ENCODE measurements at places on chromosomes 12 and 14.

DNA sequence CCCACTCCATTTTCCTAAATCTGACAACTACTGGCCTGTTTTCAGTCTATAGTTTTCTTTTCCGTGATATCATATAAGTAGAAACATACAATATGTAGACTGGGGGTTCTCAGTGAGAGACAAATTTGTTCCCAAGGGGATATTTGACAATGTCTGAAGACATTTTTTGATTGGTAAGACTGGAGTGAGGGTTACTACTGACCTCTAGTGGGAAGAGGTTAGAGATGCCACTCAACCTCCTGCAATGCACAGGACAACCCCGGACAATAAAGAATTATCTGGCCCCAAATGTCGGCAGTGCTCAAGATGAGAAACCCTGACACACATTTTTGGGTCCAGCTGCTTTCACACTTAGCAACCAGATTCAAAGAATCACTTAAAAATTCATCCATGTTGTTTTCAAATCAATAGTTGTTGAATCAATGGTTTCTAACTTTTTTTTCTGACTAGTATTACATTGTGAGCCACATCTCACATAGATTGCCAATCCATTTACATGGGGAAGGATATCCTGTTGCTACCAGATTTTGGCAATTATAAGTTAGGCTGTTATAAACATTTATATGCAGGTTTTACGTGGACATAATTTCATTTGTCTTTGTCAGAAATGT is 307.1 kb downstream of the RPL10L start:
- DNase-seq: peak; percentile 2

- DNase-seq: peak; percentile 39
Observed at GRCh38 chr14:92494512-92494911, 19.1 kb upstream of the RIN3 start.

DNA sequence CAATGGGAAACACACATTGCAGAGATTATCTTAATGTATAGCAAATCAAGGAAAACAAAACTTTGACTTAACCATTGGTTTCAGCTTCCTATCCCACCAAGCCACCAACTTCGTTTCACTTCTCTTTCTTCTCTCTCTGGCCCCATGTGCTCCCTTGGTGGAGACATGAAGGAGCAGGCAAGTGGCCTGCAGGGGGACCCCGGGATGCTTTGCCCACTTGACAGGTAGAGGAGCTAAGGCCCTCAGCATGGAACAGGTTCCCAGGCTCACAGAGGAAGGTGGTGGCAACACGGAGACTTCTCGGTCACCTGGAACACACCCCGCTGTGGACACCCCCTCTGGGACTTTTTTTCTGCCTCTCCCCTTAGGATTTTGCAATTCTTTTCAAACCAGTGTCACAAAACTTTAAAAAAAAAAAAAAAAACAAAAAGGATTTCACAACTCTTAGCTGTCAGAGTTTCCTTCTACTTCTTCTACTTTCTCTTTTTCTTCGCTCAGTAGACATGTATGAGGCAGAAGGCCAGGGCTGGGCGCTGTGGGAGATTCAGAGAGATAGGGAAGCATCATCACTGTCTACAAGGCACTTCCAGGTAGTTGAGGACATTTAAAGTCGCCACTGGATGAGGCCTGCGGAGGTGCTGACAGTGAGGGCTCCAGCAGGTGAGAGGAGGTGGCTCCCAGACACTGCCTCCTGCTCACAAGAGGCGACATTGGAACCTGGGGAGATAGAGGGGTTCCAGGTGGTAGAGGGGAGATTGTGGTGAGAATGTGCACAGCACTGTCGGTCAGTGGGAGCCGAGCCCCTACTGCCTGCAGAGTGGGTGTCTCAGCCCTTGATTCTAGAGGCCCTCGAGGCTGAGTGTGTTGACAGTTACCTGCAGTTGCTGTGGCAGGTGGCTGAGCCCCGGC is 119.6 kb downstream of the GCH1 start:
- no peak for DNase-seq

GRCh38 chr14:44316647-44317440 is 190.2 kb downstream of the FSCB start:
- DNase-seq: no peak

DNA sequence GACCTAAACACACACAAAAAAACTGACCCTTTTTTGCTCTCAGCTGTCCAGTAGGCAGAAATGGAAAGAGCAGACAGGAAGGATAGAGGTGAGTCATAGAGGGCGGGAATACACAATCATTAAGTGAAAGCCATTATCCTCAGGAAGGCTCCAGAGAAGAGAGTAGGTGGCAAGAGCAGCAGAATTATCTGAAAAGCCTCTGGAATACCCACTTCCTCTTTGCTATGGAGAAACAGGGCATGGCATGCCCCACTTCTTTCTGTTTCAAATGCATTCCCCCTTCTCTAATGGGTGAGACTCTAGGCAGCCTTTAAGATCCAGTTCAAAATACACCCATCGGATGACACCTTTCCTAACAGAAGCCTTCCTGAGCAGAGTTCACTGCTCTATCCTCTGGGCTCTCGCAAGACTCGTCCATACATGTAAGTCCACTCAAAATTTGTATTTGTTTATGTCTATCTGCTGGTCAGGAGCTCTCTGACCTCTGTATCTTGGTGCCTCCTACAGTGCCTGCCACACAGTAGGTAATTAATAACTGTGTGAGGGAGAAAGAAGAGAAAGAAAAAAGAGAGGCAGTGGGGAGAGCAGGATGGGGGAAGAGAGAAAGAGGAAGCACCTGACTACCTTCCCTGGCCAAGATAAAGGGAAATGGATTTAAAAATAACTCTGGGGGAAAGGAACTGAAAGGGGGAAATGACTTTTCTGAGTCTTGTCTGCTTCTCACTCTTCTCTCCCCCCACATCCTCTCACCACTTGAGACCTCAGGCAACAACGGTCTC is 8.5 kb downstream of the KLHL33 start:
- peak; percentile 71 for DNase-seq

DNA sequence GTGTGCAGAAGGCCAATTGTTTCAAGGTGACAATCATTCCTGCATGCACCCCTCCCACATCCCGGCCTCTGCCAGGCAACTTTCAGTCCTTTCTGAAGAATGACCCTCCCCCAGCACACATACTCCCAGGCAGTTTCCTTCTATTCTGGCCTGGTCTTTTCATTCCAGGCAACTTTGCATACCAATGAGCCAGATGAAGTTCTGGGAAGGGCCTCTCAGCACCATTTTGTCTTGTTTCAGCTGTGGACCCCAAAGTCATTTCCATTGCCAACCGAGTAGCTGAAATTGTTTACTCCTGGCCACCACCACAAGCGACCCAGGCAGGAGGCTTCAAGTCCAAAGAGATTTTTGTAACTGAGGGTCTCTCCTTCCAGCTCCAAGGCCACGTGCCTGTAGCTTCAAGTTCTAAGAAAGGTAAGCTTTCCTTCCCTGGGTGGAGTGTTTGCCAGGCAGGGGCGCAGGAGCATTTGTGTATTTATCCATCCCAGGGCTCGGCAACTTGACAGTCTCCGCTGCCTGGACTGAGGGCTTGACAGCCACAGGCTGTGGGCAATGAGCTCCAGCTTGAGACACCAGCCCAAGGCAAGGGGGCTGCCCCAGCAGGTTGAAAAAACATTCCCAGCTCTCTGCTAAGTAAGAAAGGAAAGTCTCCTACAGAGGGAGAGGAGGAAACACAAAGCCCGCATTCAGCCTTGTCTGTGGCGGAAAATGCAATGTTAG is 16.4 kb downstream of the BCL2L14 start:
- DNase-seq: no peak

DNA sequence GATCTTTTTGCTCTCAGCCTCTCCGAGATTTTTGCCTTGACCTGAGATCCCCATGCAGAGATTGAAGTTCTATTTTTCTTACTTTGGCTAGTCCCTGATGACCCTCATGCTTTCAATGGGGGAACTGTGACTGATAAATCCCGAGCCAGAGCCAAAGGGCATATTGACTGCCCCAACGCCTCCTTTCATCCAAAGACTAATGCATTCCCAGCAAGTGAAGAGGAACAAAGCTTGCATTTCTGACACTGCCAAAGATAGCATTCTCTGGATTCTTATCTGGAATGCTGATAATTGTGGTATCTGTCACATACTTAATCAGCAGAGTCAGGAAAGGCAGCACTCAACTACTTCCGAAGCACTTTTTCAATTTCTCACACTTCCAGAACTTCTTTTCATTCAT is 152.3 kb upstream of the EGLN3 start:
- DNase-seq: no peak

- DNase-seq: no peak
Observed at GRCh38 chr14:21049271-21049673, 7.1 kb downstream of the RNASE7 start.

GRCh38 chr14:37591941-37592481 is 3.0 kb downstream of the FOXA1 start:
- DNase-seq: no peak

DNA sequence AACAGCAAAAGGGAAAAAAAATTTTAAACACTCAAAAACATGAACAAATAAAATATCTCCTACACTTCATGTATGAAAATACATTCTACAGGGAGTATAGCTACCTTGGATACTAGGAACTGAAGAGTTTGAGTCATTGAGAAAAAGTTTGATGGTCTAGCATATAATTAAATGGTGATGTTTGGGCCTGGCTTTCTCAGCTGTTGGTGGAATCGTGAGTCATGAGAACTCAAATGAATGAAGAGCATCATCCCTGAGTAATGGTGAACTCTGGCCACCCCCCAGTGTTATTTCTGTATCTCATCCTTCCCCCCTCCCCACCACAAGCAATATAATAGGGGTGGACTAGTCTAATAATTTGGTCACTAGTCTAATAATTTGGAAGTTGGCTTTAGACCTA is 6.7 kb upstream of the SLC6A15 start:
- no peak for DNase-seq

DNA sequence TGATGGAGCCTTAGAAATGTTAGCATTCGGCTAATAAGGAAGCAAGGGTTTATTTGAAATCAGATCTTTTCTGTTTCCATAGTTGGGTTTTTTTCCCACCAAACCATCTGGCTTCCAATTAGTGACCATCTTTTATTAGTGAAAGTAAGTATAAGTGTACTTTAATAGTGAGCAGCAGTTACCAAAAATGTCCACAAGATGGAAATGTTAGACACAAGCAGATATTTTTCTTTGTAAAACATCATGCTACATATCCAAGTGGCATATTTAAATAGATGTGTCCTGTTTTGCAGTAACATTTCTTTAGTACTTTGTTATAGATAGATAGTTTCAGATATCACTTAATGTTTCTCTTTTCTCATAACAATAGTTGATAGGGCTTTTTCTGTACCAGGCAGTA is 28.8 kb downstream of the YEATS4 start:
- DNase-seq: no peak

DNA sequence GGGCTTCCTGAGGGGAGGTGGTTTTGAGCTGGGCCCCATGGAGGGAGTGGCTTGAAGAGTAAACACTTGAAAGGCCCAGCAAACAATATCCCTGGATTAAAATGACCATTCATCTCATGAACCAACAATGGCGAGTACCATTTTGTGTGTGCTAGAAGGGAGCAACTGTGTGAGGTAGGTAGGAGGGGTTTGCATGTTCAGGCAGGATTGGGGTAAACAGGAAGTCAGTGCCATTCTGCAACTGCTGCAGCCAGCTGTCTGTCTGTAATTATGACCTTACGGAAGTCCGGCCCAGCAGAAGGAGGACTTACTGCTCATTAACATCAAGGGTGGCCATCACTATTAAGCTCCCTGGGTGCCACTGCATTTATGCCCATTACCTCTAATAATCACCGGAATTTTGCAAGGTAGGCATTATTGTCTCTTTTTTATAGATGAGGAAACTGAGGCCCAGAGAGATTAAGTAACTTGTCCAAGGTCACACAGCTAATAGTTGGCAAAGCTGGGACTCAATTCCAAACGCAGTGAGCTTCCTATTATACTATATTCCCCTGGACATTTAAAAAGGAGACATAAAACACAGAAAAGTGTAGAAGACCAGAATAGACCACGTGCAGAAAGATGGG is 16.6 kb upstream of the IFI27L2 start:
- DNase-seq: no peak

- peak; percentile 68 for DNase-seq
Observed at GRCh38 chr12:70049596-70050360, 193.5 kb upstream of the CNOT2 start.

- no peak for DNase-seq
Observed at GRCh38 chr12:49671031-49671765, 36.0 kb downstream of the FMNL3 start.

DNA sequence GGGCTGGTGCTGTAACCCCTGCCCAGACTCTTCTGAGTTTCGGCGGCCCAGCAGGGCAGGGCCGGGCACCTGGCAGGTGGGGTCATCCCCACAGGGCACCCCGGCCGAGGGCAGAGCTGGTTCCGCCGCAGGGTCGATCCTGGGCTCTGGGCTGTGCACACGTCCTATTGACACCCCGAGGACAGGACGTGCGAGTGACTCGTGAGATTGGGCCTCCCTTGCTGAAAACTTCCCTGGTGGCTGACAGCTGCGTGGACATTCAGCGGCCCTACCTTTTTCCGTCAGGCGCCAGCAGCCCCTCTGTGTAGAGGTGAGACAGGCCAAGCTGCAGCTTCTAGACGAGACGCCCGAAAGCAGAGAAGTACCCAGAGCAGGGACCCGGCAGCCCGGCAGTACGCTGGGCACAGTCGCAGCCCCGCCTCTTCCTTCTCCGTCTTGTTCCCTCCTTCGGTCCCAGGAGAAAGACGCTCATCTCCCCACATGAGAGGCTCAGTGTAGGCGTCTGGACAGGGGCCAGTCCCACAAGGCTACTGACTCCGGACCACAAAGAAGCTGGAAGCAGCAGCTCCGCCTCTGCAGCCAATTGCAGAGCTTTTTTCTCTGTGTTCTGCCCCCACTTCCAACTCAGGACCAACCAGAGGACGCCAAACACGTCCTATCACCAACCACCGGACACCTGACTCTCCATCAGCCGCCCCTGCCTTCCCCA is at the start of gene LRCOL1:
Gene LRCOL1, minus strand, starts transcription at position 532 of the 709 bp plus-strand sequence. CDS start 4,331 bp downstream, outside the sequence.
- no peak for DNase-seq

- no peak for DNase-seq
Observed at GRCh38 chr12:56337753-56338251, 882 bp upstream of the IL23A start.

- DNase-seq: no peak
Observed at GRCh38 chr12:52164624-52165023, 27.2 kb downstream of the KRT80 start.

DNA sequence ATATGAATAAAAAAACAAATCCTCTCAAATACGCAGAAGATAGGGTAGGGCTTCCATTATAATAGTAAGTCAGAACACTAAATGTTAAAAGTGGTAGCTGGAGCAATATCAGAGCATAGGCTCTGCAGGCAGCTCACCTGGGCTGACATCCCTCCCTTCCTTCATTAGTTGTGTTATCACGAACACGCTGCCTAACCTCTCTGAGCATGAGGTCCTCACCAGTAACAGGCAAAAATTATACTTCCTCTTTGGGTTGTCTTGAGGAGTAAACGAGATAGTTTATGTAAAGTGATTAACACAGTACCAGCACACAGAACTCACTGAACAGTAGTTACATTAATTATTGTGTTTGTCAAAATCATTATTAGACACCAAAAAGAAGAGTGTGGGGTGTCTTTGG is 154.3 kb downstream of the STXBP6 start:
- DNase-seq: no peak

- no peak for DNase-seq
Observed at GRCh38 chr14:68790644-68791077, 2.2 kb downstream of the ZFP36L1 start.
